NCI-H226 (cell line): ENCODE measurements at places on chromosomes 1 and 21.

- no peak for DNase-seq
Measured at GRCh38 chr1:1004780-1005697, 5.1 kb upstream of the HES4 start.

GRCh38 chr1:153537376-153537730, 1.6 kb upstream of the S100A6 start:
- DNase-seq: no peak

DNA sequence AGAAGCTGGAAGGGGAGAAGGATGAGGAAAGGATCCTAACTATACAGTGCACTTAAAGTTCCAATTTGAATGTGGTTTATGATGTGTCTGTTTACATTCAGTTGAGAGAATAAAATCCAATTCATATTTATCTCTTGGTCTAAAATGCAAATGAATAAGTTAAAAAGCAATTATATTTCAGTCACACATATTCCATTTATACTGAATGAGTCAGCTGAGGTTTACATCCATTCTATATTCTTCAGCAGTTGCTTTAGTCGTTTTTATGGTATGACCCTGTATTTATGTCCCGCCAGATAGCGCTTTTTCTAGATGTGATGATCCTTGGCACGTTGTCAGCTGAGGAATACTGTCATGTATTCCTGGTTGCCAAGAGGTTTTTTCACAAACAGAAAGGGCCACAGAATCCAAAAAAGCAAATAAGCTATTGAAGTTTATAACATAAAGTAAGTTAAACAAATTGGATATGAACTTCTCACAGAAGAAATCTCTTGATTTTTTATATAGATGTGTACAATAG, 866.2 kb downstream of the NCAM2 start:
- DNase-seq: no peak

GRCh38 chr1:85091671-85092280, 43.5 kb upstream of the MCOLN3 start:
- DNase-seq: no peak

GRCh38 chr1:45033356-45033755, 21.3 kb downstream of the UROD start:
- no peak for DNase-seq

GRCh38 chr1:40806731-40807695, 23.4 kb downstream of the KCNQ4 start:
- DNase-seq: no peak
